ENCODE measurements at places on chromosomes 7 and 10.

DNA sequence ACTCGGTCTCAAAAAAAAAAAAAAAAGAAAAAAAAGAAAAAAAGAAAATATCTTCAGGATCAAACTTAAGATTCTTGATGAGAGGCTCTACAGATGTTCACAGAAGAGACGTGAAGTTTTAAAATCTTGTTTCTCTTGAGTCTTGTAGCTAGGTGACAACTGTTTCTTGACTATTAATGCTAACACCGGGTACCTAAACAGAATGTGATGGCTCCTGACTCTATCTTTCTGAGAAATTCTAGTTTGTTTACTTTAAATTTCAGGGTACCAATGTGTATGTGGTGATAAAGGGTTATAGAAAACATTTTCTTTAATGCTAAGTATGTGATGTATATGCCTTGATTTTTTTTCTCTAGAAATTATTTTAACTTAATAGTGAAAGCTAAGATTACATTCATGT is 61.0 kb downstream of the DAGLB start:
- DNase-seq, result no peak

DNA sequence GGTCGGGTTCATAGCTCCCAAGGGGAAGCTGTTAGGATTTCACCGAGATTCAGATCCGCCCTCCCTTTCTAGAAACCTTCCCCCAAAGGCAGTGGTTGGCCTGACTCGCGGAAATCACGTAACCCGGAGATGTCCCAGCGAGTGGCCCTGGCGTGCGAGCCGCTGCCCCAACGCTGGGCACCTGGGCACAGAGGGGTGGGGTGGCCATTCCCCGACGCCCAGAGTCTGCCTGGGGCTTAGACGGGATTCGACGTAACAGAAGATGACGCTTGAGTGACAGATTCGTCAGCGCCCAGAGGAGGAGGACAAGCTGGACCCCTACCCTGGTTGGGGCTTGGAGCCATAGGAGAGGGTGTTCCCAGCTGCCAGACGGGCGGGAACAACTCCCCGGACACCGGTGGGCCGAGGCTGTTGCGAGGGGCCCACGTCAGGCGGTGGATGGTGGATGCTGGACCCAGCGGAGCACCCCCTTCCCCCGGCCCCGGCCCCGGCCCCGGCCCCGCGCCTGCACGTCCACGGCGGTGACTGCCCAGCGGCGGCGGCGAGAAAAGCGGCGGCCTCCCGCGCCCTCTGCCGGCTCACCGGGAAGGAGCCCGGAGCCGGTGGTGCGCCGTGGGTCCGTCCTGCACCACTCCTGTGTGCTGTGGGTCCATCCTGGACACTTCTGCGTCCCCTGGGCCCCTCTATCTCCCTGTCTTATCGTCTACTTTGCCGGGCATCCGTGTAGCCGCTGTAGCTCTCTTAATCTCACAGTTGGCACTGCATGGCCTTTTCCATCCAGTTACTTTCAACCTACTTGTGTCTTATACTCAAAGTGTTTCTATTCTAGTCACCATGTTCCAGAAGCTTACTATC is 35.4 kb upstream of the KNDC1 start:
- DNase-seq, result no peak

DNA sequence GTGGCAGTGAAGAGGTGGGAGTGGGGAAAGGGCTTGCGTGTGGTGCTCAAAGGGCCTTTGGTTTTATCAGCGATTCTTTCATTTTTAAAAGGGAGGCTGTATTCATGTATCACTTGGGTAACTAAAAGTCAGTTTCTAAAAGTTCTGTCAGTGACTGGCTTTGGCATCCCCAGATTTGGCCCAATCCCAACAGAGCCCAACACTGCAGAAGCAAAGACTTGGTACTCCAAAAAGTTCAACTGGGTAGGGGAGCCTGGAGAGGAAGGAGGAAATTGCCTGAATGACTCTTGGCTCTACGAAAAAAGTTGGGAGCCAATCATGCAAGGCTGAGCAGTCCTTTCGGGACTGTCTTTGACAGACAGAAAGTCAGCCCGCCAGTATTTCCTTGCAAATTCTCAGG is 54.5 kb upstream of the COL13A1 start:
- DNase-seq, result no peak

- no peak for DNase-seq
Observed at GRCh38 chr10:29317027-29317420, 28.2 kb downstream of the LYZL1 start.

DNA sequence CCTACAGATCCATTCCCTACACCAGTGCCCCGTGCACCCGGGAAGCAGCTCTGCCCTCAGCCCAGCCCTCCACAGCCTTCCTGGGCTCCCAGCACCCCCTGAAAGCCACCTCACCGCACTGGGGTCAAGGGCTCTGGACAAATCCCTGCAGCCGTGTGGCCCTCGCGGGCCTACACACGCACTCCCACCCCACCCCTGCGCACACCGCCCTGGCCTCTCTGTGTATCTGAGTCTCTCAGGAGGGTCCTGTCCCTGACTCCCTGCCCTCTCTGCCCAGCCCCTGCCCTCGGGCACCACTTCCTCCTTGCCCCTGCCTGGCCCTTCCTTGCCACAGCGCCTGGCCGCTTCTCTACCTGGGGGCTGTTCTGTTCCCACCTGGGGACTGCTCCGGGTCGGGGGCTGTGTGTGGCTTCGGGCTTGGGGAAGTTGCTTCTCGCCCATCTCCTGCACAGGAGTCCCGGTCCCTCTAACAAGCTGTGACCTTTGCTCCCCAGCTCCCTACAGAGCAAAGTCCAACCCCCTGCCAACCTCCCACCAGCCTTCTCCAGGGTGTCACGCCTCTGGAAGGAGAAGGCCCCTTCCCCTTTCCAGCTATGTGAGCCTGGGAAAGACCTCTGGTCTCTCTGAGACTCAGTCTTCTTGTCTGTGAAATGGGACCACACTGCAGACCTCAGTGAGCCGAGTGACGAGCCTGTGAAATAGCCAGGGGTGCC is 1.5 kb downstream of the TMEM184A start:
- no peak for DNase-seq

GRCh38 chr7:33757050-33757449 is 148.3 kb upstream of the BMPER start:
- peak; percentile 88 for DNase-seq
